Jurkat, Clone E6-1 (cell line): ENCODE measurements at places on chromosomes 5 and 9.

GRCh38 chr9:93369686-93370085 is 81.8 kb upstream of the FAM120A start:
- DNase-seq, result no peak

GRCh38 chr5:56454219-56454862 is 221.2 kb upstream of the ANKRD55 start:
- DNase-seq, result no peak

DNA sequence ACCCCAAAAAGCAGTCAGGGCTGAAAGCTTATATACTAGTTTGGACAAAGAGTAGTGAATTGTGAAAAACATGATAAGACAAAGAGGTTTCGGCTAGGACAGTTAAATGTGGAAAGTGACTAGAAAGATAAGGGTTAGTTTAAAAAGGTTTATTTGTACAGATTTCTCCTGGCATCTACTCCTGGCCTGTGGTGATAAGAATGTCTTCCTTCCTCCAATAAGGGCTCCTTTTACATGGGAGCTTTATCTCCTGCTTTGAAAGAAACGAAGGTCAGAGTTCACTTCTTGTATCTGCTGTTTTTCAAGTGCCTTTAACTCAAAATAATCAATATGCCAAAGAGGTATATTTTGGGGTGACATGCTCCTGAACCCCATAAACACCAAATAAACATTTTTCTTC is 776.1 kb upstream of the COX7C start:
- DNase-seq, result no peak

- DNase-seq, result no peak
Observed at GRCh38 chr5:72166070-72166979, 59.0 kb downstream of the MAP1B start.

DNA sequence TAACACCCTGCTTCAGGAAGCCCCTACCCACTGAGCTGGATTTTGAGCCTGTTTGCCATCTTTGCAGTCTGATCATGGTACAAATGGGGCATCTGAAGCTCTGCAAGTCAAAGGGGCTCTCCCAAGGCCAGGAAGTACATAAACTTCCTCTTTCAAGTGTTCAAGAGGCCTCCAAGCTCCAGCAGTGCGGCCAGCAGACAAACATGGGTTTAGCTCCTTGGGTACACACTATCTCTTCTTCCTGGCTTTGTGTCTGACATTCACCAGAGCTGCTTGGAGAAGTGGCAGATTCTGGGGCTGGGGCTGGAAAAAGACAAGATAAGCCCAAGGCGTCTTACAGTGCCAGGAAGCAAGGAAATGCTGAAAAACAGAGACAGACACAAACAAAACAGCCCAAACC is 34.1 kb downstream of the LAMC3 start:
- no peak for DNase-seq

GRCh38 chr9:130998597-130999244 is 10.3 kb upstream of the LAMC3 start:
- no peak for DNase-seq

GRCh38 chr5:154811653-154812465 is 38.5 kb downstream of the FAXDC2 start:
- DNase-seq, result peak; percentile 46

GRCh38 chr5:103373597-103374472 is 115.3 kb downstream of the MACIR start:
- no peak for DNase-seq

DNA sequence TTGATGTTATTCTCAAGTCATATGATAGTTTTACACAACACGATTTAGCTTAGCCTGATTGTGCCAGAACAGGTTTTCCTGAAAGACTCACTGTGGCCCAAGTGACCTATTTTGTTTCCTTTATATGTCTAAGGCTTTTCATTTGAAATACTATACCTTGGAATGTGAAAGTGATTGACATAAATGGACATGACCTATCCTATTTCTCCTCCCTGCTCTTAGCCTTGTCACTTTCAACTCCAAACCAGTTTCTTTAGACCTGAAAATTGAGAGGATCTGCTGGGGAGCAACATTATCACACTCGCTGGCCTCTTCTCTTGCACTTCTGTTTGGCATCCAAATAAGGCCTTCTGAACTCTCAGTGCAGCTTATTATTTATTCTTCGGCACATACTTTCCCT is 496.8 kb downstream of the MAT2B start:
- DNase-seq, result no peak

DNA sequence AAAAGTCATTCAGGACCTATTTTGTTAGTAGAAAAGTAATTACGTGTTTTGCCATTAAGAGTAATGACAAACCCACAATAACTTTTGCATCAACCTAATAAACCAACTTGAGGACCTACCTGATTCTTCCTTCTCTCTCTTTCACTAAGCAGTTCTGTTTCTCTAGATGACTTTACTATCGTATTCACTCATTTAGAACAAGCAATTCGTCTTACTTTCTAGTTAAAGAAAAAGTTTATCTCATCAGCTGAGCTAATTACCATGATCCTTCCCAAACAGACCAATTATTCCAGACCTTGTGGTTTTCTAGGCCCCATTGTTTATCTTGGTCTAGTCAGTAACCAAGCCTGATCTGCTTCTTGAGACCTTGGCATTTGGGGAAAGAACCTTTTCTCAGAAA is 49.6 kb upstream of the PRDM9 start:
- DNase-seq, result no peak

DNA sequence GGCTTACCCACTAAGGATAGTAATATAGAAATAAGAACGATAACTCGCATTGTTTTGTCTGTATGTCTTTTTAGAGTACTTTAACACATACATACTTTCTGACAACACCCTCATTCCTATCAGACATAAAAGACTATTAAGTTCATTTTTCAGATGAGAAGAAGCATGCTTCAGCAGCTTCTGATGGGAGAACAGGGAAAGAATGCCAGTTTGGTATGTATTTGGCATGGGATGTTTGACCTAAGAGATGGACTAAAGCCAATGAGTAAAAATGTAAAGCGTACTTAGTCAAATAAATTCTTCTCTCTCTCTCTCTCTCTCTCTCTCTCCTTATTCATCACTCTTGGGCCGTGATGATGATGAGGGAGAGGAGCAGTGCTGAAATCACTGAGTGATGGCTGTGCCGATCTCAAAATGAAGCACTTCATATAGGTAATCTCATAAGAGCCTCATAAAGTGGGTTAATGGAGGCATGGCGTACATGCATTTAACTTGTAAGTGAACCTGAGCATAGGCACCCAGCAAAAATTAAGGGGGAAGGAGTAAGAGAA is 71.5 kb downstream of the SLIT3 start:
- no peak for DNase-seq

DNA sequence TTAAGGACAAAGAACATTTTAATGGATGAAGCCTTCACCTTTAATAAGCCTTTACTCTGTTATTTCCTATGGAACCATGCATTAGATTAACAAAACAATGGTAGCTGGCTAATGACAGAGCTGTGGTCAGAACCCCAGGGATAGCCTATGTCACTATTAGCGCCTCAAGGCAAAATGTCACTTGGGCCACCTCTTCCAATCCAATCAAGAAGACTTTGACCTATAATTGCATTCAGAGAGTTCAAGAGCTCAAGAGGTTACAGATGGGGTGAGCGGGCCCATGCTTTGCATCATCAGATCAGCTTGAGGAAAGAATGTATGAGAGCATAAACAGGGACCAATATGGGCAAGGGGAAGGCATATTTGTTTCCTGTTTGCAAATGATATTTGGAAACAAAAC is 425.1 kb downstream of the ARHGEF28 start:
- no peak for DNase-seq

DNA sequence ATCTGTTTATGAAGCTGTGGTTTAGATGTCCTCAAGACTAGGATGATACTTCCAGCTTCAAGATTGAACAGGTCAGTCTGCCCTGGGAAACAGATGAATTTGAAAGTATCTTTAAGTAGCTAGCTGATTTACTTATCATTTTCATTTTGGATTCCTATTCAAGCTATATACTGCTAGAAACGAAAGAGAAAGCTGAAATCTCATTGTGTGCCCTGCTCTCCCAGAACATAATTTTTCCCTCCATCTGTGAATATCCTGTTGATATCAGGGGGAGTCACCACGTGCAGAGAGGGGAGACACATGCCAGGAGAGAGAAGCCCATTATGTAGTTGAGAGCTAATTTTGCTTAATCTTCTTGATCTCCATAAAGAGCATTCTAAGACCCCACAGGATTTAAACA is 439.1 kb downstream of the NR2F1-AS1 start:
- no peak for DNase-seq

- no peak for DNase-seq
Observed at GRCh38 chr5:61620699-61621182, 288.7 kb downstream of the ZSWIM6 start.

GRCh38 chr9:14530841-14531240 is 162.4 kb downstream of the ZDHHC21 start:
- DNase-seq, result no peak

DNA sequence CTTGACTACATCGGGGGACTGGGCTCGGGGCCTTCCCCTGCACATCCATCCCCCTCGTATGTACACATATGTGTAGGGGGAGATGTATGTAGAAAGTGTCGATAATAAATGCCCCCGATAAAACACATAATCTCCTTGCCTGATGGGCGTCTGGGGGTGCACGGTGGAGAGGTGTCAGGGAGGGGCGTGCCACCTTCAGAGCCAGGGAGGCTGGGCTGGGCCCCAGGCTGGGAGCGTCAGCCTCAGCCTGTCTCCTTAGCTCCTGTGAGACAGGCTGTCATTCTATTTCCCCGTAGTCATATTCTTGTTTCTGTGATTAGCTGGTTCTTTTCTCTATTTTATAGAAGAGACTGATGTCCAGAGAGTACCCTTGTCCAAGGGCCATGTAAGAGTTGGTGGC is 4.7 kb upstream of the RXRA start:
- no peak for DNase-seq

DNA sequence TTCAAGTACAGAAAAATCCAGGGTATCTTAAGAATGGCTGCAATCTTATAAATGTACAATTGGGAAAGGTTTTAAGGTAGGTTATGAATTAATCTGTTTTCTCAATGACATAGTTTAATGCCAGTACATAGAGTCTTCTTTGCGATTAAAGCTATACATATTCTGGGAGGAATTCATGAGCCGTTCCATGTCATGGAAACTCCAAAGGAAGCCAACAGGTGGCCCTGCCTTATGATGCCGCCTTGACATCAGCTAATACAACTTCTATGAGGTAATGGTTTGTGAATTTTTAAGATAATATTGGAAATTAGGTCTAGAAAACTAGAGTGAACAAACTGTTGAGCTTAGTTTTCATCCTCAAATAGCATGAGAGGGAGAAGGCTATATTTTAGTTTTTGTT is 713.4 kb downstream of the EFNA5 start:
- no peak for DNase-seq

DNA sequence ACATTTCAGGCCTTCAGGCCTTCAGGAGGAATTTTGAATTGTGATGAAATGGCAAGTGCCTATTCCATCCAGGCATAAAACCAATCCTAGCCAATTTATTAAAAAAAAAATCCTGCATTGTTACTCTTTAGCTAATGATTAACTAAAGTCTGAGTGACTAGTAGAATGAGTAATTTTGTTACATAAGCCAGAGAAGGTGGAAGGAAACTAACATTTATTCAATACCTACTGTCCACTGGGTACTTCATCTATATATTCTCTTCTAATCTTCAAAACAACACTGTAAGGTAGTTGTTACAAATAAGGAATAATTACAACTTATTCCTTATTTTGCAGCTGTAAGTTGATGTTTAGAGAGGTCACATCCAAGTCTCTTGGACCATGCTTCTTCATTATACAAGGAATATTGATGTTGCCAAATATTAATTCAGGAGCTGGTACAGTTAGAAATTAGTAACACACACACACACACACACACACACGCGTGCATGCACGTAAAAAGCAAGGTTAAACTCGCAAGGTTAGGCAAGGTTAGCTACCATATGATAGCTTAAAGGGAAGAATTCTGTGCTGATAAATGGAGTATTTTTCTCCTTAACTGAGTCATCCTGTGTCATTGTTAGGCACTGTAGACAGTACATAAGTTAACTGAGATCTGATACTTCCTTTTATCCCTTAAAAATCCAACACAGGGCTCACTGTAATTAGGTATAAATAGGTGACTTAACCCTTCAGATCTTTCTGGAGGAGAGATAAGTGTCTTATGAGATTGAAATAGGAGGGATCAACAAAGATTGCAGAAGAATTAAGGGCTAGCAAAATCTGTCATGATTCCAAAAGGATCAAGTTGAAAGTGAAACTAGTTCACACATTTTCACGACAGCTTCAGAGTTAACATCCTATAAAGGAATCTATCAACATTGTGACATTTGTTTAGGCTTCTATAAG is 596.9 kb downstream of the PDE4D start:
- DNase-seq, result no peak

GRCh38 chr9:137544176-137544760 is 5.9 kb downstream of the PNPLA7 start:
- DNase-seq, result no peak

DNA sequence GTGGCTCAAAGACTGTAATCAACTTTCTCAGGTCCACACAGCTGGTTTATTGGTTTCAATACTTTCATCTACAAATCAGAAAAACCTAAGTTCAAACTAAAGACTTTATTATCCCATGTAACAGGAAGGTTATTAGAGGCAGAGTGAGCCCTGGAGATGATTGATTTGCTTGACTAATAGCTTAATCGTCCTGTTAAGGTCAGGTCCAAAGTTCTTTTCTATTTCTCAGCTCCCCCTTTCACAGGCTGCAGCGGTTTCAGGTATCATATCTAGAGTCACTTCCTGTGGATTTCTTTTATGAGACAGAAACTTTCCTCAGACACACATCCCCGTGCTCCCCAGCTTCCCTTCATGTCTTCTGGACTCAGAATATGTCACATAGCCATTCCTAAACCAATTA is 166.4 kb downstream of the PRELID2 start:
- no peak for DNase-seq

DNA sequence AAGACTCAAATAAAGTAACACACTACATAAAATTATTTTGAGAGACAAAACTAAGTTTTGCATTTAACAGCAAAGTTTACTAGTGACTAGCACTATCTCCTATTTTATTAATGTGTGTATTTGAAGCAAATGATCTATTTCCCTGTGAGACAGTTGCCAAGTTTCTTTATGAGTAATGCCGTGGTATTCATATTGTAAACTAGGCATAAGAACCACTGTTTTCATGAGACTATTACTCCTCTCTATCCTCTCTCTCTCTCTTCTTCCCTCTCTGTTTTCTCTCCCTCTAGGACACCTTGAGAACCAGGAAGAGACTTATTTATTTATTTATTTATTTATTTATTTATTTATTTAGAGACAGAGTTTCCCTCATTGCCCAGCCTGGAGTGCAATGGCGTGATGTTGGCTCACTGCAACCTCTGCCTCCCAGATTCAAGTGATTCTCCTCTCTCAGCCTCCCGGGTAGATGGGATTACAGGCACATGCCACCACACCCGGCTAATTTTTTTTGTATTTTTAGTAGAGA is 61.1 kb downstream of the MLANA start:
- DNase-seq, result no peak

- peak; percentile 9 for DNase-seq
Observed at GRCh38 chr9:88237991-88238571, 99.8 kb upstream of the SPATA31C2 start.

GRCh38 chr9:123997665-123998277 is 13.8 kb upstream of the LHX2 start:
- no peak for DNase-seq
